ENCODE measurements at places on chromosomes 7 and 10. TPM values are rescaled to one million over a fixed set of nuclear protein-coding genes. Genes with fewer than 3 reads are reported as not detected.

TCAF2 gene
- total RNA-seq: 23.4 TPM

HMX3 gene
- total RNA-seq: not detected

LIPK gene
- not detected for total RNA-seq

C7orf57 gene
- 0.18 TPM for total RNA-seq

- no peak overlapping the region for H3K4me3 ChIP-seq
- H3K27me3 ChIP-seq: no peaks in the 10 kb centered on the region
- no peaks in the 10 kb centered on the region for H3K4me1 ChIP-seq
Observed at GRCh38 chr10:114682532-114682931, 24.5 kb upstream of the ABLIM1 start.

- no peak overlapping the region for H3K4me3 ChIP-seq
- H3K36me3 ChIP-seq: no peaks in the 10 kb centered on the region
- DNase-seq: no peak
- no peaks in the 10 kb centered on the region for H3K4me1 ChIP-seq
- H3K27me3 ChIP-seq: peaks cover 3% of the 10 kb centered on the region
- H3K27ac ChIP-seq: no peak overlapping the region
Observed at GRCh38 chr7:121088870-121089269, 100.4 kb downstream of the CPED1 start.
